ENCODE measurements at places on chromosomes 13 and 19.

DNA sequence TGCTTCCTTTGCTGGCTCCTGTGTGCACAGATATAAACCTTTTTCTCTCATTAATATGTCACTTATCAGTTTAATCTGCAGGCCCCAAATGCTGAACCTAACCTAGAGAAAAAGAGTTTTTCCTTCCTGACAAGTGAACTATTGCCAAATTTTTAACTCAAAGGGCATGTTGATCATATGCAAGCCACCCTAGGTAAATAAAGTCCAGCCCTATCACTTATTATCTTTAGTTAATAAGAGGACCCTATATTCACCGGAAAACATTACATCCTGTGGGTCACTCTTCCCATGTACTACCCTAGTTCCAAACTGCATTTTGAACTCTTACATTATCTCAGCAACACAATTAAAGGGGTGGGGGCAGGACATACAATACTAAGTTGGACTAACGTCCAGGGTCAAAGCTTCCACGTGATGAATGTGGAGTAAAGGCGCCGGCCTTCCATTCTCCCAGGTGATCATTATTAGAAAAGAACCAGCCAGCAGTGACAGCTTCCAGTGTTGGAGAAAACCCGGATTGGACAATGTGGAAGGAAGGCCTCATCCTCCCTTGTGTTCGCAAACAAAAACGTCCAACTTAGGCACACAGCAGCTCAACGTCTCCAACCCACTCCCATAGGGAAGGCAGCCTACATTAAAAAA is 86.6 kb downstream of the STK24 start:
- DNase-seq = no peak

- no peak for DNase-seq
Measured at GRCh38 chr19:49456326-49456725, 3.3 kb downstream of the ALDH16A1 start.

DNA sequence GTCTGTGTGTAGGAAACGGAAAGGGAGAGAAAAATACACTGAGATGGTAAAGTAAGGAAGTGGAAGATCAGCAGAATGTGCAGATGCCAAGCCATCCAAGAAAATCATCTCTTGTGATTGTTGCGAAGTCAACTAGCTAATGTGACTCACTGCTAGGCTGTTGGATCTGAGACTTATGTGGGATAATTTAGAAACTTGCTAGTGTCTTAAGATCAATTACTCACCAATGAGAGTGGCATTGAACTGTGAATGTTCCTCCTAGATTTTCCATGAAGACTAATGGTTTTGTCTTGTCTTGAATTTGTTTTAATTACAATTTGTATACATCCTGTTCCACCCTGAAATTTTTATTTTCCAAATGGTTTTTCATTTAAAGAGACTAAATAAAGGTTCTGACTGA is 771.6 kb downstream of the EFNB2 start:
- DNase-seq = no peak

GRCh38 chr13:20497006-20497775 is 28.5 kb downstream of the CRYL1 start:
- DNase-seq = no peak

DNA sequence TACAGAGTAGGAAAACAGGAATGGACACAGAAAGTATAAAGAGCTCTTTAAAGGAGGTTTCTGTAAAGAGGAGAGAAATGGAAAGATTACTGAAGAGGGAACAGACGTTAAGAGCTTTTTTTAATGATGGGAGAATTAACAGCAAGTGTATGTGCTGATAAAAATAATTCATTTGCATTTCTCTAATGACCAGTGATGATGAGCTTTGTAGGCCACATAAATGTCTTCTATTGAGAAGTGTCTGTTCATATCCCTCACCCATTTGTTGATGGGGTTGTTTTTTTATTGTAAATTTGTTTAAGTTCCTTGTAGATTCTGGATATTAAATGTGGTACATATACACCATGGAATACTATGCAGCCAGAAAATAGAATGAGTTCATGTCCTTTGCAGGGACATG is 40.0 kb downstream of the MYO16 start:
- no peak for DNase-seq
